Brain microvascular endothelial cell (primary cell): ENCODE measurements at places on chromosomes 1 and 21.

DNA sequence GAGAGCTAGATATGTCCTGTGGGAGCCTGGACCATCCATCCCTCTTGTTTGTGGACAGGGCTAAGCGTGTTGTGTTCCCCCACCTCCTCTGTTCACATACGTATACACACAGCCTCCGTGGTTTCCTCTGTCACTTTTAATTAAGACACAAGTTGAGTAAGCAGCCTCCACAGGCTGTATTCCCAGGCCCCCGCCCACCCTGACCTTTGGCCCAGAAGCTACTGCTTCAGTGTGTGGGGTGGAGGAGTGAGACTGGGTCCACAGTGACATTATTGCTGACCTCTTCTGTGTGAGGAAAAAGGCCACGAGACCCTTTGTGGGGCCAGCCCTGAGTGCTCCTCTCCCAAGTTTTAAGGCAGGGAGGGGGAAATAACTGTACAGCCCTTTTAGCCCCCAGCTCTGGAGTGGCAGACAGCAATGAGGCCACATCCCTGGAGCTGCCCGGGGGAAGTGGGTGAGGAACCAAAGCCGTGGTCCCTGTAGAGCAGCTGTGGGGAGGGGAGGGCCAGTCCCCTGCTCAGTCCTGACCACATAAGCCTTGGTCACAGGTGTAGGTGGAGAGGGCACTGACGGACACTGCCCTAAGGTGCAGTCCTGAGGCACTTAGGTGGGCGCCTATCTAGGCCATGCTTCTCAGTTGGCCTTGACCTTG is 4.4 kb downstream of the ELOVL1 start:
- no peak for DNase-seq

- no peak for DNase-seq
These were observed 51.3 kb downstream of the MAP10 start for GRCh38 chr1:232856541-232856940.

- DNase-seq: no peak
These were observed 35.2 kb downstream of the POFUT2 start for GRCh38 chr21:45252448-45252925.

GRCh38 chr1:210815641-210816550 is 318.1 kb downstream of the KCNH1 start:
- DNase-seq: no peak

DNA sequence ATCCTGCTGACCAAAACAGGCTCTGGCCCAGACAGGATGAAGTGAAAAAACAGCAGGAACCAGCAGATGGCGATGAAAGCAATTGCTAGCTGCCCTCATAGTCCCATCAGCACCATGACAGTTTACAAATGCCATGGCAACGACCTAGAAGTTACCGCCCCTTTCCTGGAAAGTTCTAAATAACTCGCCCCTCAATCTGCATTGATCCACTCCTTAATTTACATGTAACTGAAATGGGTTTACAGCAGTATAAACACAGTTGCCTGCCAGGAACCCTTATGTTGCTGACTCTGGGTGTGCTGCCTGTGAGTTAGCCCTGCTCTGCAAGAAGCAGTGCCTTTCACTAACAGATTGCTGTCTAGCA is 65.5 kb upstream of the CR1L start:
- peak; percentile 82 for DNase-seq

- DNase-seq: no peak
These were observed 94.5 kb upstream of the LPGAT1 start for GRCh38 chr1:211925016-211925415.

DNA sequence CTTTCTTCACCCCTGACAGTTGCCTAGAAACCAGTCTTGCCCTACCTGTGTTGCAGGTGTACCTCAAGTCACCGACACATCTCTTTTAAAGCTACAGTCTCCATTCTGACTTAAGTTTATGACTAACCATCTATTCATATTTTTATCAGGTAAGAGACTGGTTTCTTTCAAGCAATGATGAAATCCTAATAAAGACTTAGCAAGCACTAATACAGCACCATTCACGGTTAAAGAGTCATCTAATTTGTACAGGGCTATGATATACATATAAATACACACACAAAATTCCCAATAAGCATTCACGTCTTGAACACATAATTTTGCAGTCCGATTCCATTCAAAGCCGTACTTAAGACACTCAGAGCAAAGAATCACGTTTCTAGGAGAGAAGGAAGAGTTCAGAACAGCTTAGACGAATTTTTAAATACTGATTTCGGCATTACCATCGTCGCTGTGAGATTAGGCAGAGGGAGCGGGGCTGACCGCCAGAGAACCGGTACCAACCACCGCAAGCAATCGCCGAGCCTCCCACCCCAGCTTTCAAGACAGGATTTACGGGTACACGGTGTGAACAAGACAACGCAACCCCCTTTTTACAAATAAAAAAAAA is 943 bp downstream of the ERRFI1 start:
- DNase-seq: peak; percentile 59

- DNase-seq: no peak
These were observed 8.6 kb downstream of the LAMC2 start for GRCh38 chr1:183194527-183195141.

DNA sequence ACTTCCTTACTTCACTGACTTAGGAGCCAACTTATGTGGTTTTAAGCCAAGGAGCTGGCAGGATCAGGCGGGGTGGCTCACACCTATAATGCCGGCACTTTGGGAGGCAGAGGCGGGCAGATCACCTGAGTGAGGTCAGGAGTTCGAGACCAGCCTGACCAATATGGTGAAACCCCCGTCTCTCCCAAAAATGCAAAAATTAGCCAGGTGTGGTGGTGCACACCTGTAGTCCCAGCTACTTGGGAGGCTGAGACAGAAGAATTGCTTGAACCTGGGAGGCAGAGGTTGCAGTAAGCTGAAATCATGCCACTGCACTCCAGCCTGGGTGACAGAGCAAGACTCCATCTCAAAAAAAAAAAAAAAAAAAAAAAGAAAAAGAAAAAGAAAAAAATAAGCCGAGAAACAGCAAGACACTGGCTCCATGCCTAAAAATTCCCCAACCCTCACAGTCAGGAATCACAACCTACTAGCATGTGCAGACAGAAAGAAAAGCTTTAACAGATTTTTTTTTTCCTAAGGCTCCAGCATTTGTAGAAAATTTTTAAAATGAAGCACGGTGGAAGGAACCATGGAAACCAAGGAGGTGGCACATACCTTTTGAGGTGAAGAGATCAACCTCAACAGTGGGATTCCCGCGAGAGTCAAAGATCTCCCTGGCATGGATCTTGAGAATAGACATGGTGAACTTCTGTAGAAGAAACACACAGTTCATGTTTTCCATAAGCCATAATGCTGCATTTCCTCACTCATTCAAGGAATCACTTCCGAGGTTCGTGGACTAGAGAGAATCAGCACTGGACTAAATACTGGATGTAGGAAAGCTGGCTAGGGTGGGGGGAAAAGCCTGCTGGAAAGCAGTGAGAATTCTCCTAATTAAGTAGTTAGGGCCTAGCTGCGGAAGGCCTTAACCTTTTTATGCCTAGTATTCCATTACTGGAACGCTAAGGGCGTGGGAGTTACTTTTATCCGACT is 4.0 kb downstream of the ENO1 start:
- no peak for DNase-seq

GRCh38 chr1:67495327-67495726 is 65.1 kb upstream of the SERBP1 start:
- no peak for DNase-seq

DNA sequence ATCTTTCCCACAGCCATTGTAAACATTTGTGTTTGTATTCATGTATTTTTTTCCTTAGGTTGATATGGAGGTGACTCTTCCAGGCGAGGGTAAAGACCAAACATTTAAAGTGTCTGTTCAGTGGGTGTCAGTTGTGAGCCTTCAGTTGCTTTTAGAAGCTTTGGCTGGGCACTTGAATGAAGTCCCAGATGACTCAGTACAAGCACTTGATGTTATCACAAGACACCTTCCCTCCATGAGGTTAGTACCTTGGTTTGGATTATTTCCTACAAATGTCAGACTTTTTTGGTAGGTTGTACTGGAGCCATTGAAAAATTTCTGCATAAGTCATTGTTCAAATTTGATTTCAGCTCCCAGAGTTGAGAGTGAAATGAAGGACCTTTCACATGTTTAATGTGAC is 17.4 kb downstream of the AGO4 start:
- no peak for DNase-seq

DNA sequence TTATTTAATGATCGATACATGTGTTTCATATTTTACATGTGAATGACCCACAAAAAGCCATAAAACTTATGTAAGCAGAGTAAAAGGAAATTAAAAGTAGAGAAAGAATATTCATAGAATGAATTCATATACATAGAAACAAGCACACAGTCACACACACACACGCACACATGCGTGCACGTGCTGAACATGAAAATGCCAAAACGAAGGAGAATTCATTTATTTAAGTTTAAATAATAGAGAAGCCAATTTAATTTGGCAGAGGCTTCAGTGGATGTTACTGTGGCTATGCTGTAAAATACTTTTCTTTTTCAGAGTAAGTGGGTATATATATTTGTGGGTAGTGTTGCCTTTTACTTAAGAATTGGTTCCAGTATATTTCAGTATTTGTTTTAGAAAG is 145.0 kb upstream of the C21orf91 start:
- DNase-seq: no peak

DNA sequence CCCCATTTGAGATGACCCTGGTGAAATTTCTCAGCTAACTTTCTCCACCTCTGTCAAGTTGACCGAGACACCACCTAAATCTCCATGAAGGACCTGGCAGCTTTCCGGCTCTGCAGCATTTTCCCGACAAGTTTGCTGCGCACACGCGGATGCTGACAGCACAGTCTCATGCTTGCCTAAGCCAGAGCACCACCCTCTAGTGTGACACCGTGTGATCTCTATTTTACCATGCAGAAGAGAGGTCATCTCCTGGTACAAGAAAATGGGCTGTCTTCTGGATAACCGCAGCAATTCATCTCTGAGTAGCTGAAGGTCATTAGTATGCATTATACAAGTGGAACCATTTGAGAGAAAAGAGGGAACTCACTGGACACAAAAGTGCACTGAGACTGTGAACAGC is 38.9 kb upstream of the H6PD start:
- DNase-seq: no peak

DNA sequence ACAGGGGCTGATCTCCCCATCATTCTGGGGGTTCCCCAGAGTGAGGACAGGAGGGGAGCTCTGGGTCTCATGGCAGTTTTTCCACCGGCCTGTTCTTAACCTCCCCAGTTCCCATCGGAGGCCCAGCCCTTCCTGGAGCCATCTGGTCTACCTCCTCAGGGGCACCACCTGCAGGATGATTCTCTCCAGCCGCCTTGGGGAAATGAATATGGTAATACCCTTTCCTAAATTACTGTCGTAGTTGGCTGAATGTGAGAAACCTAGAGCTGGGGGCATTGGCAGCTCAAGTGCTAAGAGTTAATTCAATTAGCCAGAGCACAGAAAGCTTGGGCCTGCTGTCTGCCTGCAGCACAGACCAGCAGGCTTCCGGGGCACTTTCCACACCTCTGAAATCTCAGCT is 64.9 kb downstream of the TAS1R2 start:
- no peak for DNase-seq

GRCh38 chr21:36710729-36711048 is 11.8 kb downstream of the SIM2 start:
- no peak for DNase-seq

DNA sequence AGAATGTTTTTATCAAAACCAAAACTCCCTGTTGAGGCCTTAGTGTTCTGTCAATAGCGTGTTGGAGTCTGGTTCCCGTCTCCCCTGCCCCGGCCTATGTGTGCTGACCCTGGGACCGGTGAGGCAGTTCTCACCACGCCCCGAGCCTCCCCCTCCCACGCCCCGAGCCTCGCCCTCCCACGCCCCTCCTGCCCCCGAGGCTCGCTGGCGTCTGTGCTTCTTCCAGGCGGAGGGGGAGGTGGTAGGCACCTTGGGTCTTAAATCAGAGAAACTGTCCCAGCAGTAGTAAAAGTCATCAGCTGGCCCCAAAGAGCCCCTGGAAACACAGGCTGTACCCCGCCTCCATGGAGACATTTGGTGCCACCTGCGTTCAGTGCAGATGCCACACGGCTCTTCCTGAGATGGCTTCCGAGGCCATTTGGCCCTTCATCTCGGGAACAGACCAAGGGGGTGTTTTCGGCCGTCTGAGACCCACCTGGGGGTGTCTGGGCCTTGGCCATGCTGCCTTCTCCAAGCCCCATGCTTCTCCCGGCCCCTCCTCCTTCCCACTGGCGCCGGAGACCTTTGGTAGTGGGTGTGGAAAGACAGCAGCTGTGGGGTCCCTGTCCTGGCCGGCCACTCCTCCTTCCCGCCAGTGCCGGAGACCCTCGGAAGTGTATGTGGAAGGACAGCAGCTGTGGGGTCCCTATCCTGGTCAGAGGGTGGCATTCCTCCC is 44.7 kb downstream of the SKI start:
- no peak for DNase-seq

GRCh38 chr1:5891137-5891536 is 101.1 kb downstream of the NPHP4 start:
- DNase-seq: no peak

GRCh38 chr21:26847002-26847401 is 1.8 kb upstream of the ADAMTS1 start:
- no peak for DNase-seq

GRCh38 chr1:212595787-212596714 is 12.5 kb upstream of the ATF3 start:
- peak; percentile 95 for DNase-seq

- no peak for DNase-seq
These were observed 10.6 kb downstream of the GFI1 start for GRCh38 chr1:92476071-92476631.

DNA sequence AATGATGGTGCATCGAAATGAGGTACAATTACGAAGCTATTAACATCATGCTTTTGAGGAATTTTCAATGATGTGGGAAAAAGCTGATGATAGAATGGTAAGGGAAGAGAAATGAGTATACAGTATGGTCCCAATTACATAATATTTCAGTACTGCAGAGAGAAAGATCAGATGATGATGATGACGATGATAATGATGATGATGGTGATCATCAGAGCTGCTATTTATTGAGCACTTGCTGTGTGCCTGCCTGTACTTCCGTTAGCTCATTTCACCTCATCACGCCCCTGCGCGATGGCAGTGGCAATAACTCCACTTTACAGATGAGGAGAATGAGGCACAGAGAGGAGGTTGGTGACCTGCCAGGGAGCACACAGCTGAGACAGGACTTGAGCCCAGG is 620.8 kb downstream of the MATN1 start:
- no peak for DNase-seq

DNA sequence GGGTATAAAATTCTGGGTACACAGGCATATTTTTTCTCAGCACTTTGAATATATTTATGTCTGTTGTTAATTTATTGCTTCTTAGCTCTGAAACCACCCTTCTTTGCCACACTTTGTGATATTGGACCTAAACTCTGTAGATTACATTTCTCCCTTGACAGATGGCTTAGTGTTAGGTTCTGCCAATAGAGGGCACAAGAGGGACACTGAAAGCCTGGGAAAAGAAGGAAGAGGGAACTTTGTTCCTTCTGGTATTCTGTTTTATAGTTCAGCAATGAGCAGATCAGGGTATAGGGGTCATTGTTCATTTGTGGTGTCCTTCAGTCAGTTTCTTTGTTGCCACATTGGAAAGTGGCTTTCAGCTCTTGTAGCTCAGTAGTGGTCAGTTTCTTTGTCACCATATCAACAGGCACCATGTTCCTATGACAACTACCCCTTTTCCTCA is 423.5 kb upstream of the PROX1 start:
- DNase-seq: no peak
